GDM1 (cell line): ENCODE measurements at places on chromosomes 16 and 17.

DNA sequence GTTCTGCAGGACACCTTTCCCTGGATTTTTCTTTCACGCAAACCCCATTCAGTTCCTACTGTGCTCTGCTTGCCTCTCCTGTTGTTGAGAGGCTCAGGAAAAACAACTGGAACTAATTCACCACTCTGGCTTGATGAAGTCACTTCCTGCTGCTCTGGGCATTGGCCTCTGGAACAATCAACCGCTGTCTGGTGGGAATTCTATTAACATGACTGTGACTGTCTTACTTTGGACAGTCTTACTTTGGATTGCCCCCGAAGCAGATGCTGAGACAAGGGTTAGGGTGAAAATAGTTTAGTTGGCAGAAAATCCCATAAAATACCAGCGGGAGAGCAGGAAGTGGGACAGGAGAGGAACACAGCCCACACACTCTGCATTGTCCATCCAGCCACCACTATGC is 90.0 kb upstream of the HSBP1 start:
- DNase-seq: no peak

- no peak for DNase-seq
These were observed 2.7 kb downstream of the NOXO1 start for GRCh38 chr16:1978476-1979120.

DNA sequence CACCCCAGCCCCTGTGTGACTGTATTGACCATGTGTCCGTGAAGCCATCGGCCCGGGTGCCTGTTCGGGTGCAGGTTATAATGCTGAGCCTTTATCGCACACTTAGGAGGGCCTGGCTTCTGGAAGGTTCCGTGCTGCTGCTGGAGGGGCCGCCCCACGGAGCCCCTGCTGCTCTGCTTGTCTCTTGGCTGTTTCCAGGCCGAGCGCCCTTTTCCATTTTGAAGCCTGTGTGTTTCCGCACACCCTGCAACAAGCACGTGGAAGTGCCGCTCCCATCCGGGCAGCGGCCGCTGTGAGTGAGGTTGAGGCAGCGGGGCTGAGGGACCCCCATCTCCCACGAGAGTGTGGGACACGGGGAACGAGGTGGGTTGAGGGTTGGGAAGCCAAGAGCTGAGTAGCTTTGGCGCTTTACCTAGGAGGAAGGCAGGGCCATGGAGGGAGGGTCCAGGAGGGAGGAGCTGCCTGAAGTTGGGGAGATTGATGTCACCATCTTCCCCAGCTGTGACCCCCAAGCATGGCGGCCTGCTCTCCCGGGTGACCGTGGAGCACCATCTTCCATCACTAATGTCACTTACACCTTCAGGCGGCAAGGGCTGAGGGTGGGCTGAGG is 200.1 kb upstream of the GSE1 start:
- DNase-seq: no peak

DNA sequence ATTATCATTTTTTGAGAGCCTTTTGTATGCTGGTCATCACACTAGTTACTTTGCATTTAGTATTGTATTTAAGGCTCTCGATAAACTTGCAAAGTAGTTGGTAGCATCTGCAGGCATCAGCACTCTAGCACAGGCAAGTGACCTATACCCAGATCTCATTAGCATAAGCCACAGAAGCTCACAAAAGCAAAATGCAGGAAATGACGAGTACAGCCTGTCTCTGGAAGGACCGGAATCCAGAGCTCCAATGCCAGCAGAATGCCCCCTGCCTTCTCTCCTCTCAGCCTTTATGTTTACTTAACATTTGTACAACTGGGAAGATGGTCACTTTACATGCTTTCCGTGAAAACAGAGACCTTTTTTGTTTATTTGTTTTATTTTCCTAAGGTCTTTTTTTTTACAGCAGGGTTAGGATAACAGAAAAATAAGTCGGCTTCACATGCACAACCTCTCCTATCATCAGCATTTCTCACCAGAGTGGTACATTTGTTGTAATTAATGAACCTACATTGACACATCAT is 45.4 kb upstream of the MYOCD start:
- no peak for DNase-seq

- DNase-seq: no peak
These were observed 150.7 kb upstream of the CACNG5 start for GRCh38 chr17:66684261-66684660.

DNA sequence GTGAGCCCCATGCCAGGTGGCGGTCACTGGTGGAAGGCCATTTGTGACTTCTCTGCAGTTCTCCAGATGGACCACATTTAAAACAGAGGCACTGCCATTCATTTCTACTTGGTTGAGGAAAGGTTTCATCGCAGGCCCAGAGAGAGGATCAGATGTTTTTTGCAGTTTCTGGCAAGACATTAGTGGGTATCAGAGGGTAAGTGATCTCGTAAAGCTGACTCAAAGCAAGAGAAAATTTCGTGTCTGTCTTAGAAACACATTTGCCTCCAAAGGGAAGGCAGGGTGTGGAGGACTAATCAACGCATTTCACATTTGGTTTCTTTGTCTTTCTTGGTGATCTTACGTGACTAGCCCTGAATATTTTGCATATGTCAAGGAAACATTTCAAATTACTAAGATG is 81.8 kb downstream of the PRKCB start:
- no peak for DNase-seq

GRCh38 chr17:72774236-72774635 is 318.3 kb downstream of the SLC39A11 start:
- DNase-seq: no peak

DNA sequence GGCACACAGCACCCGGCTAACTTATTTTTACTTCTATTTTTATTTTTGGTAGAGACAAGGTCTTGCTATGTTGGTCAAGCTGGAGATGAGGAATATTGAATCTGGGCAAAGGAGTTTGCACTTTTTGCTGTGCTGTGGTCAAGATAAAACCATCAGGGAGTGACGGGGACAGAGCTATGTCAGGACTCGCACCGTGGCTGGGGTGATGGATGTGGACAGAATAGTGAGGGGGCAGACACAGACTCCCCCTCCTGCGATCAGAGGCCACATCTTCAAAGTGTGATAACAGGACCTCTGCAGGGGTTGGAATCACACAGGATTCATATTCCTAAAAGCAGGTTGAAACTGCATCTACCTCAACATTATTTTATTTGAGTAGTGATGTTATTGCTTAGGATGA is 25.6 kb downstream of the IL21R start:
- DNase-seq: no peak

DNA sequence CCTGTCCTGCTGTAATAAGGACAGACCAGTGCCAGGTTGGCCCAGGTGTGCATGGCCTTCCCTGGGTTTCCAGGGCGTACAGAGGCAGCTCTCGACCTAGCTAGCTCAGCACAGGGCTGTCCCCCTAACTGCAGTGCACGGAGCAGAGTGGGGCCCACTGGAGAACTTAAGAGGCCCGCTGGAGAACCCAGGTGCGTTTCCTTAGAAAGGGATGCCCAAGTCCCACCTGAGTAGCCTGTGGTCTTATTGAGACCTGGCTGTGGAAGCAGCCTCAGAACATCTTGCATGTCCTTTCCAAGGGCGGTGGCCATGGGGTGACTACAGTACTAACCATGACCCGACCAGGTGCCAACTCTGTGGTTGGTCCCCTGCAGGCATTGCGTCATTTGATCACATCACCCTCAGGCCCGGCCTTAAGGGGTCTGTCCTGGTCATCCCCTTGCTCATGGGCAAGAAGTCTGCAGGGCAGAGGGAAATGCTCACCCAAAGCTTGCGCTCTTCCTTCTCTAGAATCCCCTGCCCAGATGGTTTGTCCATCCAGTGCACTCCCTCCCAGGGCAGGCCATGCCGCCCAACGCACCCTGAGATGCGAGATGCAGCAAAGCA is 3.3 kb upstream of the CCNF start:
- DNase-seq: no peak

DNA sequence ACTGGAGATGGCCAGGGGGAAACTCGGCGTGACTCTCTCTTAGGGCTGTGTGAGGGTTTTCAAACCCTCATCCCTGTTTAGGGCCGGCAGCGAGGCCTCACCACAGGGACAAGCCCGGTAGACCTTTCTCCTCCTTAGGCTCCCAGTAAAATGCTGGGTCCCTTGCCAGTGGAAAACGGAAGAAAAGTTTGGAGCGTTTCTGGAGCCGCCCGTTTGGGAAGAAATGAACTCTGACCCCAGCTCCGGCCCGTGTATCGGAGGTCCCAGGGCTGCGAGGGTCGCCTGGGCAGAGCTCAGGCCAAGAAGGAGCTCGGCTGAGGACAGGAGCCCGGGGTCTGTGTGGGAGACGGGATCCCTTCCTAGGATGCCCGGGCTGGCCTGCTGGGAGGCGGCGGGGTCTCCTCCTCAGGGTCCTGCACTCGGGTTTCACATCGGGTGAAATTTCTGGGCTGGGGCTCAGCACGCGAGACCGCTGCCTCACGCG is 23.2 kb downstream of the ZNF213 start:
- DNase-seq: no peak

DNA sequence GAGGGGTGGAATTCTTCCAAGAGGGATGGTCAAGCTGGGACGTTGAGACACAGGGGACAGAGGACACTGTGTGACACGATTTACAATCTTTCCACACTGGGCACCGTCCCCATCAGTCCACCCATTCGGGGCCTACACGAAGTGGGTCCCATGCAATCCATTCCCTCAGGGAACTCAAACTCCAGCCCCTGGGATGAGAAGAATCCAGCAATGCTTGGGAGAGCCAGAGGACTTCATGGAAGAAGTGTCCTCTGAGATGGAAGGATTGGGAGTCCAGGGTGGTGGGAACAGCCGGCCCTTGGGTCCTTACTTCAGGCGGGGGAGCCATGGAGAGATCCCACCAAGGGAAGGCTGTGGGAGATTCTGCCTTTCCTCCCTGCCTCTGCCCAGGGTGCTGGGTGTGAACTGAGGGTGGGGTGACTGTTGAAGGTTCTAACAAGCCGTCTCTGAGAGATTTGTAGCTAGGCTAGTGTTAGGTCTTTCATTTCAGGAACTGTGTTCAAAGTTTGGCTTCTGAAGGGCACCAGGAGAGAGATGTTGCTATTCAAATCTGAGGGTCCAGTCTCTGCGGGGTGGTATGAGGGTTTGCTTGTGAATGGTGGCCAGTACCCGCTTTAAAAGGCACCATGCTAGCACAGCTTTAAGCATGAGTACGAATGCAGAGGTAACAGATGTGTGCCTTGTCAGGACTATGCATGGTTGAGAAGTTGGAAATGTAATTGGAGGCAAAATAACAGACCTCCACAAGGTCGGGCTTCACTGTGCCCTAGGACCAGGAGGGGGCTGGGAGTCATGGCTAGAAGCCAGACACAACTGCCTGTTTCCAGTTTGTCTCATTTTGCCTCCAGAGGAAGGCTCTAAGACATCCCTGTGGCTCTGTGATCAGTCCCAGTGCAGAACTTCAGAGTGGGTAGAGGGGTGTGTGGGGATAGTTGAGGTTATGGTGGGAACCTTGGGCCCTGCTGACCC is 1.9 kb downstream of the ATP1B2 start:
- no peak for DNase-seq

DNA sequence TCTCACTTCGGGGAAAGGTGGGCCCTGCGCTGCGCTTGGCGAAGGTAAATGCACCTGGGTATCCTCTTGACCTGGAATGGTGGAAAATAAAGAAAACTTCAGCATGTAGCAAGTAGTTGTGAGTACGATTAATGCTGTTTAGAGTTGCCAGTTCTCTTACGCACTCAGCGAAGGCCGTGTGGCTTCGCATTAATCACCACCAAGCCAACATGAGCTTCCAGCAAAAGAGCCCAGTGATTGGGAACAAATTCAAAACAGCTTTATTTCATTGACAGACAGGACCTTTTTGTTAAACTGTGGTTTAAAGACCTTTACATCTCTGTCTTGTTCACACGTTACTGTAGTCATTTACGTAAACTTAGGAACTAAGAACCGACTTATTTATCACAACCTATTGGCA is 531.4 kb downstream of the MAF start:
- no peak for DNase-seq

- no peak for DNase-seq
These were observed 367.0 kb upstream of the ERCC4 start for GRCh38 chr16:13552960-13553257.

DNA sequence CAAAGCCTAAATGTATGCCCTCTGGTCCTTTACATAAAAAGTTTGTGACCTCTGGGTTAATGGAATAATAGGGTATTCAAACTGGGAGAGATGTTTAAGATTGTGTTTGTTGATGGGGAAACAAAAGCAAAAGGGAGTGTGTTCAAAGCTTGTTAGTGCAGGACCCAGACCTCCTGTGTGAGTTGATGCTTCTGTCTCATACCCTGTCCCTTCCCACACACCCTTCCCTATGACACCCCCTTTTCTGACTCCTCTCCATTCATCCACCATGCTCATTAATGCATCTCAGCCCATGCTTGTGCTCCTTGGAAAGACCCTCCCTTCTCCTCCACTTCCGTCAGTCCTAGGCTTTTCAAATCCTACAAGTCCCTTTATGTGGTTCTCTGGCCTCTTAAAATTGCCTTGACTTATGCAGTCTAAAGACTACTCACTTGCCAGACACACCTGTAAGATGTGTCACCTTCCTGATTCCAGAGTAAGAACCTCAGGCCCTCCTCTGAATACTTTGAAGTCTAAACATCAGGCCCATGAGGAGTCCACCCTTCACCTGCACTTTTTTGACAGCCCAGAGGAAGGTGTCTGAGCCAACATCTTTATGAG is 128.0 kb upstream of the CACNG5 start:
- no peak for DNase-seq

- DNase-seq: peak; percentile 27
These were observed 12.1 kb upstream of the USP10 start for GRCh38 chr16:84687715-84688114.

GRCh38 chr16:76984196-76984595 is 206.8 kb upstream of the MON1B start:
- no peak for DNase-seq

GRCh38 chr16:22103441-22103840 is 11.1 kb downstream of the VWA3A start:
- DNase-seq: no peak

GRCh38 chr16:15450624-15451023 is 16.2 kb downstream of the BMERB1 start:
- DNase-seq: no peak

GRCh38 chr16:85955566-85955965 is 56.6 kb downstream of the IRF8 start:
- no peak for DNase-seq

DNA sequence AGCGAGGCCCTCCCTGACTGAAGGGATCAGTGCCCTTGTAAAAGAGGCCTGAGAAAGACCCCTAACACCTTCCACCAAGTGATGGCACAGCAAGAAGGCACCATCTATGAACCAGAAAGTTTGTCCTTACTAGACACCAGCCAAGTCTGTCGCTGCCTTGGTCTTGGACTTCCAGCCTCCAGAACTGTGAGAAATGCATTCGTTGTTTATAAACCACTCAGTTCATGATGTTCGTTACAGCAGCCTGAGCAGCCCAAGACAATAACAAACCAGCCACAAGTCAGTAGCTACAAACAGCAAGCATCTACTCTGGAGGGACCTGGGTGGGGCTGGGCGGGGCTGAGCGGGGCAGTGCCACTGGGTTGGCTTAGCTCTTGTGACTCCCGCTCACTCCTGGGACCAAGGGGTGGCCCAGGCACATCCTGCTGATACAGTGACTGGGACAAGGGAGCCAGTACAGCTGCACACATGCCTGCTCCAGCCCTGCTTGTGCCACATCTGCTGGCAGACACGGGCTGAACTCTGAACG is 234.9 kb downstream of the IRF8 start:
- DNase-seq: no peak

- DNase-seq: no peak
These were observed 7.6 kb upstream of the AXIN1 start for GRCh38 chr16:359871-360697.

- no peak for DNase-seq
These were observed 62.6 kb downstream of the NETO2 start for GRCh38 chr16:47081115-47081514.
